OCI-M1 (cell line): ENCODE measurements at places on chromosomes 2 and 18.

DNA sequence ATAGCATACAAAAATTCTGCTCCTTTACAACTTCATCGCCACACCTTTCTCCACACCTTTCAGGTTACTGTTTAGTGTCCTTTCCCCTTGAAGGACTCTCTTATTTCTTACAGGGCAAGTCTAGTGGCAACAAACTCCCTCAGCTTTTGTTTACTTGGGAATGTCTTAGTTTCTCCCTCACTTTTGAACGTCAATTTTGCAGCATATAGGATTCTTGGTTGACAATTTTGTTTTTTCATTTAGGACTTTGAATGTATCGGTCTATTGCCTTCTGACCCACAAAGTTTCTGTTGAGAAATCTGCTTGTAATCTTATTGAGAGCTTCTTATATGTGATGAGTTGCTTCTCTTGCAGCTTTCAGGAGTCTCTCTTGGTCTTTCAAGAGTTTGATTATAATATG is 43.5 kb downstream of the SLC39A10 start:
- no peak for DNase-seq

DNA sequence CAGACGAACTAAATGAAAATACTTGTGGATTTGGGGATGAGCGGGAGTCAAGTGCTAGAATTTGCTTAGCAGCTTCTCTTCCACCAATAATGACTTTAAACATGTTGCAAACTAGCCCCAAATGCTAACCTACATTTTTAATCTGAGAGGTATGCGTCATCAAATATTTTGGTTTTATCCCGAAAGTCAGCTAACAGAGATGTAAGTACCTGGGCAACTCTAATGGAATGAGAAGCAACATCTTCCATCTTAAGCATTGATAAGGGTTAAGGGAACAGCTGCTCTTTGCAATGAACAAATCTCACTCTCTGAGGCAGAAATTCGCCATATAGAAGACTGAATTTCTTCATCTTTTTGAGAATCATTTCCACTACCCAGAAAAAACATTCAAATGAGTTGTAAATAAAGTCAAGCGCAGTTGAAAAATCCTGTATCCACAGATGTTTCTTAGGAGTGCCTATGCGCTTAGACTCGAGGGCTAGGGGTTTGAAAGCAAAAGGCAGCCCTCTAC is 926 bp upstream of the YPEL5 start:
- DNase-seq, result peak; percentile 54

GRCh38 chr2:128782411-128783192 is 463.9 kb upstream of the HS6ST1 start:
- no peak for DNase-seq

- no peak for DNase-seq
These were observed 126.8 kb downstream of the PXDN start for GRCh38 chr2:1617425-1618021.

DNA sequence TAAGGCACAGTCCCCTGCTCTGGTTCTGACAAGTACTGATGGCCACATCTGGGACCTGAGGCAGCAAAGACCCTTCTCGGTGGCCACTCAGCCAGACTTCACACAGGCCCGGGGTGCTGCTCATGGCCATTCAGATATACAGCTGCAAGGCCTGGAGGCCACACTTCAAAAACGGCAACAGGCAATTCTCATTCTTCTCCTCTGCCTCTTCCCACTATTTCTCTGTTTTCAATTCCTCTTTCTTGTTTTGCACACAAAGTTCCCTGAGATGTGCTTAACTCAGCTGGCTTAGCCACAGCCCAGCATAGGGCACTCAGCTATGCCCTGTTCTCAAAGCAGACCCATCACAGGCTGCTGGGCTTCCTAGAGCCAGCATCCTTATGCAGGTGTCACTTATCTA is 29.9 kb downstream of the PTPN18 start:
- no peak for DNase-seq

DNA sequence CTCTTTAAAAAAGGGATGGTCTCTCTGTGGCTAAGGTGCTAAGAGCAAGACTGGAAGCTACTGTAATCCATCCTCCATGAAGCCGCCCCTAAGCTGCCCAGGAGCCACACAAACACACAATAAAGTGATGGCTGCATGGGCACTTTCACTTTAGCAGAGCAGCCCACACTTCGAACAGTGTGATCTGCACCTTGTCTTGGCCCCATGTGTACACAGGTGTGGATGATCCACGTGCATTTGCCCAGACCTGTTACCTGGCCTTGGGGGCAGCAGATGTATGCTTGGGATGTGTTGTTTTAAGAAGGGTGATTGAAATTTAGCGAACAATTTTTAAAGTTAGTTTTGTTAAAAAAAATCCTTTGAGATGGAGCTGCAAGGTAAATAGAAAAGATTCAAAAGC is 39.9 kb downstream of the TMEM178A start:
- no peak for DNase-seq

DNA sequence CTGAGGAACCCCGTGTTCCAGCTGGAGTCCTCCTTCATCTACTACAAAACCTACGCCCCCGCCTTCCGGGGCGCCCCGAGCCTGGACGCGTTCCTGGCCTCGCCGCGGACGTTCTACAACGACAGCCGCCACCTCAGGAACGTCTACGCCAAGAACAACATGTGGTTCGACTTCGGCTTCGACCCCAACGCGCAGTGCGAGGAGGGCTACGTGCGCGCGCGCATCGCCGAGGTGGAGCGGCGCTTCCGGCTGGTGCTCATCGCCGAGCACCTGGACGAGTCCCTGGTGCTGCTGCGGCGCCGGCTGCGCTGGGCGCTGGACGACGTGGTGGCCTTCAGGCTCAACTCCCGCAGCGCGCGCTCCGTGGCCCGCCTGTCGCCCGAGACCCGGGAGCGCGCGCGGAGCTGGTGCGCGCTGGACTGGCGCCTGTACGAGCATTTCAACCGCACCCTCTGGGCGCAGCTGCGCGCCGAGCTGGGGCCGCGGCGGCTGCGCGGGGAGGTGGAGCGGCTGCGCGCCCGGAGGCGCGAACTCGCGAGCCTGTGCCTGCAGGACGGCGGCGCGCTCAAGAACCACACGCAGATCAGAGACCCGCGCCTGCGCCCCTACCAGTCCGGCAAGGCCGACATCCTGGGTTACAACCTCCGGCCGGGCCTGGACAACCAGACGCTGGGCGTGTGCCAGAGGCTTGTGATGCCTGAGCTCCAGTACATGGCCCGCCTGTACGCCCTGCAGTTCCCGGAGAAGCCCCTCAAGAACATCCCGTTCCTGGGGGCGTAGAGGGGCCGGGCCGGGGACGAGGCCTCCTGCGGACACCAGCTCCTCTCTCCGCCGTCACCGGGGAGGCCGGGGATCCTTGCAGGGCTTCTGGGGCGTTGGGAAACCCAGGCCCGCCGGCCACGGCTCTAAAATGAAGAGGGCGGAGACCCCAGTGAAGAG is 5.3 kb upstream of the NEU4 start:
- DNase-seq, result no peak
